ENCODE measurements at places on chromosomes 3 and 15.

GRCh38 chr15:41594801-41595746 is 36.1 kb downstream of the TYRO3 start:
- DNase-seq, result no peak

DNA sequence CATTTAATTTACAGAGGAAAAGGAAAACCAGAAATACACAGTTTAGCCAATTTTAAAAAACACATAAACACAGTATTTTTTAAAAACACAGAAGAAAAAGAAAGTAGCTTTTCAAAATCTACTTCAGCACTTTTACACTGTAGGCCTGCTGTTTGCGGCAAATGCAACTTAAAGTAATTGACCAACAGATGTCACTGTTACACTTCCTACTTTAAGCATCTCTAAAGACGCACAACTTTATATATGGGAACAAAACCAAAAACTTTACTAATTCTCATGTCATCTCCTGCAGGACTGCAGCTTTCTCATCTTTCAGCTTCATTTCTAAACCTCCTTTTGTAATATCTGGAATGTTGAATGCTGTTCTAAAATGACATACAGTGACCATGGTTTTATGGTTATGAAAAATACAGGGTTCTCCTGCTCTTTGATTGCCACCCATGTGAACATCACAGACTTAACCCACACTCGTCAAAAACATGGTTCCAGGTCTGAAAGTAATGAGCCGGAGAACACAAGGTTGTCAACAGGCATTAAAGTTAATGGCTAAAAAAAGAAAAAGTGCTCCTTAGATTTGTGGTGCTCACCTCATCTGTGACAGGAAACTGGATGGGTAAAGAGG is 107.9 kb downstream of the FMN1 start:
- DNase-seq, result peak; percentile 73

- no peak for DNase-seq
These were observed 1021.0 kb downstream of the EPHA3 start for GRCh38 chr3:90128391-90128790.

DNA sequence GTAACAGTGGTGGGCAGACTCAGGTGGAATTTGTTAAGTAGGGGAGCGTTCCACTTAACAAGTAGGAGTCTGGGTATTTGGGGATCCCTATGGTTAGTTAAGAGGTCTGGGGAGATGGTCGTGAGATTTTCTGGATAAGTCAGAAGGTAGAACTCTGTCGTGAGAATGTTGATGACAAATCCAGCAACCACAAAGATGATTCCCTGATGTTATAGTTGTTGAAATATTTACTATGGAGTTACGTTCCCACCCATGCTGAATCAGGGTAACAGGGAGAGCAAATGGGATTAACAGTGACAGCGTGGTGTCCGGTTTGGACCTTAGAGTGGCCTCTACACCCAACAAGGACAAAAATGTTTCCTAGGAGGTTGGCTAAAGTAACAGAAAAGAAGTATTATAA is 110.8 kb downstream of the MFSD1 start:
- no peak for DNase-seq

Data from AML-193 (cell line).